Thyroid gland (tissue), 4 donors: ENCODE measurements at places on chromosomes 1 and 21.

DNA sequence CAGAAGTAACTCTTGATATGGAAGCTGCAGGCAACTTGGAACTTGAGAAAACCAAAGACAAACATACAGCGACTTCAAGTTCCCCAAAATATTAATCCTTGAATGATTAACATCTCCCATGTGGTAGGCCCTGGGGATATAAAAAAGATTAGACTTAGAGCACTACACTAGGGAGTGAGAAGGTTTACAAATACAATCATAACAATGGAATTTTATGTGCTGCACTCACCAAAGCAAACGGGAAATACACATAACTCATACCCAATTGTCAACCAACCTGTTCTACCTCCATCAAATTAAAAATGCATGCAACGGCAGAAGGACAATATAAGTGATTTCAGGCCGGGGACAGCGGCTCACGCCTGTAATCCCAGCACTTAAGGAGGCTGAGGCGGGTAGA is 3.7 kb downstream of the SMYD3 start:
- DNase-seq, result no peak

DNA sequence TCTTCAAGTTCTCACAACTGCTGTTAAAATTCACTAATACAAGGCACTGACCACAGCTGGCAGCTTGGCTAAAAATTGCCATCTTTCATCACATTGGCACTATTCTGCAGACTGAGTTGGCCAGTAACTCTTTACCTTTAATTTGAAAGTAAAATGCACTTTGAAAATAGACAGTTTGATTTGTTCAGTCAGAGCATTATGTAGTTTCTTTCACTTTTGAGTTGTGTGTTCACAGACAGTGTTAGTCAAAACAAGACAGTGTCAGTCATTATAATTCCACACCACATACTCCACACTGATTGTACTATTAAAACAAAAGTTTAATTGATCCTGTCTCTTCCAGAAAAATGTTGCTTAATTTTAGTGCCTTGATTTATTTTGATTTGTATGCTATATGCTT is 160.7 kb downstream of the SDCCAG8 start:
- no peak for DNase-seq

DNA sequence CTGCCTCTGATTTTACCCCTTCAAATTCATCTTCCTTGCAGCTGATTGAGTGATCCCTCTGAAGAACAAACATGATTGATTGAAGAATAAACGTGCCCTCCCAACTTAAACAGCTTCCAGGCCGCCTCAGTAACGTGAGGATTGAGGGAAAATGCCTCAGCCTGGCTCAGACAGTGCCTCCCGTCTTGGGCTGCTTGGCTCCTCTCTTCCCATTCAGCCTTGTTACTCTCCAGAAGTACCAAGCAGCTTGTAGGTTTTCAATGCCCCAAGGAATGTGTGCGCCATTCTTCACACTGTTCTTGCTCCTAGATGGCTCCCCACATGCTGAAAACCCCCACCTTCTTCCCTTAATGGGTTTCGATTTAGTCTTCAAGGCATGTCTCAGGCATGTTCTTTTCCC is 51.8 kb downstream of the ST6GALNAC5 start:
- DNase-seq, result no peak

- no peak for DNase-seq
Measured at GRCh38 chr21:44887807-44888580, 14.5 kb upstream of the PTTG1IP start.

DNA sequence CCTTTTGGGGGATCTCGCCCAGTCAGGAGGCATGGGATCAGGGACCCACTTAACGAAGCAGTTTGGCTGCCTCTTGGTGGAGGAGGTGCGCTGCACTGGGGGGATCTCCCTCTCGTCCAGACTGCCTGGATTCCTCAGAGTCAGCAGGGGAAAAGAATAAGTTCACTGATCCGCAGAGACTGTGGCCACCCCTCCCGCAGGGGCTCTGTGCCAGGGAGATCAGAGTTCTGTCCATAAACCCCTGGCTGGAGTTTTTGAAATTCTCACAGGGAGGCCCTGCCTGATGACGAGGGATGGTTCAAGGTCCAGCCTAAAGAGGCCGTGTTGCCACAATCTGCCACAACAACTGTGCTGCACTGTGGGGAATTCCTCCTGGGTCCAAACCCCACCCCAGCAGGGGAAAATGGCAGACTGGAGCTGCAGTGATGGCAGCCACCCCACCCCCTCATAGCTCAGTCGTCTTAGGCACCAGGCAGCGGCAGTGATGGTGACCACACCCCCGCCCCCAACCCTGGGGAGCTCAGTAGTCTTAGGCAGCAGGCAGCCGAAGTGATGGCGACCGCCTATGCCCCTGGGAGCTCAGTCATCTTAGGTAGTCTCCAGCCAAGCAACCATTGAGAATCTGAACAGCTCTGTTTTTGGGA is 273.8 kb upstream of the USP25 start:
- DNase-seq, result no peak

DNA sequence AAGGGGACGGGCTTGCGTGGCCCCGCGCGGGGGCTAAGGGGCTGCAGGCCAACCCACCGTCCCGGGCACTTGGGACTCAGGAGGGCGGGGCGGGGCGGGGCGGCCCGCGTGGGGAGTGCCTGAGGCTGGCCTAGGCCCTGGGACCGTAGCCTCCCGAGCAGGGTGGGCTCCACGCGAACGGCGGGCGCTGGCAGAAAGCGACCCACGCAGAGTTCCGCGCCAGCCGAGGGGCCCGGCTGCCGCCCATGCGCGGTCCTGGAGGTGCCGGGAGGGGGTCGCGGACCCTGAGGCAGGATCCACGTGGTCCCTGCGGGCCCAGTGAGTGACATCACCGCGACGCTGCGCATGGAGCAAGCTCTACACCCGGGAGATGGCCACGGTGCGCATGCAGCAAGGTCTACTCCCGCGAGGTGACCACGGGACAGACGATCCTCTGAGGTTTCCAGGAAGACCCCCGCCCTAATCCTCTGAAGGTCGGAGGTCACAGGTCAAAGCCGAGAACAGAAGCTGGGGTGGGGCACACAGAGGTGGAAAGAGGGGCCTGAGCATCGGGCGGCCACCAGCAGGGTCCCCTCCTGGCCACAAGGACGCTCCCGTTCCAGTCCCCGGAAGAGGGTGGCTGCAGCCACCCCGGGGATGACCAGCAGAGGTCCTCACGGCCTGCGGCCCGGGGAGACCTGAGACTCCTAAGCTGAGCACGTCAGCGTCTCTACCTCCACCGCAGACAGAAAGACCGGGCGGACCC is 13.5 kb upstream of the SLC19A1 start:
- DNase-seq, result peak; percentile 76

DNA sequence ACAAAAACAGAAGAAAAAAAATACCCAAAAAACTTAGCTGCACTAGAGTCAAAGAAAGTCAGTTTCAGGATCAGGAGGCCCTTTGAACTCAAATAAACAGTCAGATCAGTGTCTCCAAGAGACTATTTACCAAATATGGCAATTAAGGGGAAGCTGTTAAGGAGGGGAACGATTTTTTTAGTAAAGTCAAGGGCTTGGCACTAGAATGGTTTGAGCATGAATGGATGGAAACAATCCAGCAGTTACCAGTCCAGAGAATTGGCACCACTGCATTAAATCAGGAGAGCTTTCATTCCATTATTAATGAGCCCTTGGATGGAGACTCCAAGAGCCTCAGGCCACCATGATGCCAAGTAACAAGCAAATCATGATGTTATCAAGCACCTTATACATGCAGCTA is 7.2 kb downstream of the TRAPPC3 start:
- DNase-seq, result peak; percentile 47

DNA sequence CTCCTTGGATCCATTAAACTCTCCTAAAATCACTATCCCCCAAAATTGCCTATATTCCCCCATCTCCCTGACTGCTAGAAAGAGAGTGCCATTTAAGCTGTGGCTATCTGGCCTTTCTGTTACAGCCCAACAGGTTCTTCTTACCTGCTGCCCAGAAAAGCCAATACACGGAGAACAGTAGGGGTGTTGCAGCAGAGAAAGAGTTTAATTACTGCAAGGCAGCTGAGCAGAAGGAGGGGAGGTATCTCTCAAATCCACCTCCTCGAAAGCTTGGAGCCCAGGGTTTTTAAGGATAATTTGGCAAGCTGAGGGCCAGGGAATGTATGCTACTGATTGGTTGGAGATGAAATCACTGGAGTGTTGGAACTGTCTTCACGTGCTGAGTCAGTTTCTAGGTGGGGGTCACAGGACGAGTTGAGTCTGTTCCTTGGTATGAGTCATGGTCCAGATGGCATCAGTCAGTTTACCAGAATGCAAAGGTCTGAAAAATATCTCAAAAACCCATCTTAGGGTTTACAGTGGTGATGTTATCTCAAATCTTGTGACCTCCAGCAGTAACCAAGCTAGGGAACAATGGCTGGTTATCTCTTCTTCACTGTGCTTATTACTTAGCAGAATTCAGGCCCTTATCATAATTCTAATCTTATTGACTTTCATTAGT is 89.8 kb downstream of the SMYD3 start:
- no peak for DNase-seq

DNA sequence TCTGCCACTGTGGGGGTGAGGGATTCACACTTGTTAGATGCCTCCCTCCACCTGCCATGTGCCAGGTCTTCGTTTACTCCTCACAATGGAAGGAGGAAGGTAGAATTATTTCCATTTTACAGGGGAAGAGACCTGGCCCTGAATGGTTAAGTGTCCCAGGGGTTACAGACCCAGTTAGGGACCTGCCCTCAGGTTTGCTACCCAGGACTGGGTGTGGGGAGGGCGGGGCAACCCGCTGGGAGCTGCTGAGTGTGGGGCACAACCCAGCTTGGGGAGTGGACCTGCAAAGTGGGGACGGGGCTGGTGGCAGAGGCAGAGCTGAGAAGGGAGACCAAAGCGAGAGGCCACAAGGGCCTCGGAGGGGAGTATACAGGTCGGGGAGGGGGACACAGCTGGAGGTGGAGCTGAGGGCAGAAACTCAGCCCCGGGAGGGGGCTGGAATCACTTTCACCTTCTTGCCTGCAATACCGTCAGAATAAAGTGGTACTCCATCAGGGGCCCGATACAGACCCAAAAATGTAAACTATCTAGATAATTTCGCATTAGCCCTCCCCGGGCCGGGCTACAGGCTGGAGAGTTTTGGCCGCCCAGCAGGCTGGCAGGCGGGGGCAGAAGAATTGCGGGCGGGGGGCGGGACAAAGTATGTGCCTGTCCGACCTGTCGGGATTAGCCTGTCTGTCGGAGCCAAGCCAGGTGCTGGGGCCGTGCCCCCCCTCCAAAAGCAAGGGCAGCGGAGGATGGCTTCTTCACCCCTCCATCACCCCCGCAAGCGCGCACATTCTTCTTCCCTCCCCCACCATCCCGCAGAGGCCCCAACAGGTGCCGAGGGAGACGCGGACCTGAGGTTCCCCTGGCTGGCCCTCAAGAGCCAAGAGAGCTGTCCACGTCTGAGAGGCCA is 1.4 kb downstream of the RSPO1 start:
- DNase-seq, result no peak

DNA sequence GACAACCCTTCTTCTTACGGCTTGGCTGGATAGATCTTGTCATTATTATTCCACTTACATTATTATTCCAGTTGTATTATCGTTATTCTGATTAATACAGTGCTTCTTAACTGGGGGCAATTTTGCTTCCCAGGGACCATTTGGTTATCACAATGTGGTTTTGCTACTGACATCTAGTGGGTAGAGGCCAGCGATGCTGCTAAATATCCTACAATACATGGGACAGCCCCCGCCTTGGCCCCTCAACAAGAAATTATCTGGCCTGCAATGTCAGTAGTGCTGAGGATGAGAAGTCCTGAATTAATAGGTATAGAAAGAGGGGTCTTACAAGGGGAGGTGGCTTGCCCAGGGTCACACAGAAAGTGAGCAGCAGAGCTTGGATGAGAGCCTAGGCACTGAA is 105.6 kb downstream of the PTPRU start:
- no peak for DNase-seq

GRCh38 chr1:100152271-100152670 is 19.3 kb downstream of the TRMT13 start:
- no peak for DNase-seq

DNA sequence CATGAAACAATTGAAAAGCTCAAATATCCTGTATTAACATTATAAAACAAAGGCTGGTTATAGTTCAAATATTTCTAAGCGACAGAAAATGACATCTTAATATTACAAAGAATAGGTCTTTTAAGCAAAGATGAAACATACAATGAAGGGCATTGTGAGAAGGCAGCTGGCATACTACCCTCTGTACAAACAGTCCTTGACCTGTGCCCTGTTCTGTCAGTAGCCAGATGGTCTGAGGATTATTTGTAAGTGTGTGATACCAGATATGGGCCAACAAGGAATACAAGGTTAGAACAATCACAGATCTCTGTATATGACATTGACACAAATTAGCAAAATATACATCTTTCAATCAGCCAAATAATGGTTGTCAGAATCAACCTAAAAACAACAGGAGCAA is 1350.4 kb downstream of the AMY1C start:
- DNase-seq, result no peak

DNA sequence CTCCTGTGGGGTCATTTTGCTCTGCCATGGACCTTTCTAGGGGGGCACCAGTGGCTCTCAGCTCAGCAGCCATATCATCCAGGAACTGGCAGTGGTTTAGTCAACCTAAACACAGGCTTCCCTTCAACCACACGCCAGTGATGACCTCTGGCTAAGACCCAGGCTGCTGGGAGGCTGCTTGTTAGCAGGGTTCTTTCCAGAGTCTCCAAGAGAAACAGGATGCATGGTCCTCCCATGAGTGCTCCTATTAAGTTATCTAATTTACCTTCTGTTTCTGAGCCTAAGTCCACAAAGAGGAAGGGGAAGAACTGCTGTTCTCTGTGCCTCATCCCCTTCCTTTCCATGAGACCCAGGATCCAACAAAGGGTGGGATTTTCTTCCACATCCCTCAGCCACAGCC is 137.3 kb upstream of the PLXNA2 start:
- DNase-seq, result no peak

DNA sequence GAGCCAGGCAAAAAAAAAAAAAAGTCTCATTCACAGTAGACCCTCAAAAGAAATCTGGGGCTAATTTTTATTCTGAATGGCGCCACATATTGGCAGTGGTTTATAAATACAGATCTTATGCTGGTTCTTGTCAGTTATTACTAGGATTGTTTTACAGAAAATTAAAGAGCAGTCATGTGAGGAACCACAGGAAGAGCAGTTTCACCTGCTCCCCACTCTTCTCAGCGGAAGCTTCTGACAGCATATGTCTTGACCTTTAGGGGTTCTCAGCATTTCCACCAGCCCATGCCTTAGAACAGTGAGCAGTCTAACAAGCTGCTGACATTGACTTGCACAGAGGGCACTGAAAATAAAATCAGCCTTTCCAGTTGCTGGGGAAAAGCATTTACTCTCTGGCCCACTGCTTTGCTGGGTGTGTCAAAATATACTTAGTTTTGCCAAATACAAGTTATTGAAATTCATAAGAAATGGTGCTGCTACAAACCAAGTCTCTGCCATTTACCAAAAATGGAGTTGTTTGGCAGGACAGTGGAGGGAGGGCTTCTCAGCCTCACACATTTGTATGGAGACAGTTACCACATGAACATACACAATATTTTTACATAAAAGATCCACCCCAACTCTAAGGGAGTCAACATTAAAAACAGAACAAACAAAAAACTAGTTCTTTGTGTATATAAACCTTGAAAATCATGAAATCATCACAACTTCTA is 144.2 kb downstream of the SYT2 start:
- no peak for DNase-seq

DNA sequence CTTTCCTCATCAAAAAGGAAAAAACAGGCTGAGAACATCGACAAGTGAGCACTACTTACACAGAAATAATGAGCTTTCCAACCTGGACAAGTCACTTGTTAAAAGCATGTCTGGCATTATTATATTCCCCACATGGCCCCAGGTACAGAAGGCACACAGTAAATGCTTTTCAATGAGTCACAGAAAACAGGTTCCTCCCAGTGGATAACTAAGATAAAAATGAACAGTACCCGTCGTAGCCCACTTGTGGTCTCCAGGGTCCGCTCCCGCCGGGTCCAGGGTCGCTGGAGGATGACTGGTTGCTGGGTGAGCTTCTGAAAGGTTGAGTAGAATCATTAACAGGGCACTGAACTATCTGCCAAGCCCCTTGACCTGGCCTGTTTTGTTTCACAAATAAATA is 186.6 kb downstream of the SIPA1L2 start:
- no peak for DNase-seq
